Iris pigment epithelial cell (primary cell): ENCODE measurements at places on chromosomes 16 and 17.

DNA sequence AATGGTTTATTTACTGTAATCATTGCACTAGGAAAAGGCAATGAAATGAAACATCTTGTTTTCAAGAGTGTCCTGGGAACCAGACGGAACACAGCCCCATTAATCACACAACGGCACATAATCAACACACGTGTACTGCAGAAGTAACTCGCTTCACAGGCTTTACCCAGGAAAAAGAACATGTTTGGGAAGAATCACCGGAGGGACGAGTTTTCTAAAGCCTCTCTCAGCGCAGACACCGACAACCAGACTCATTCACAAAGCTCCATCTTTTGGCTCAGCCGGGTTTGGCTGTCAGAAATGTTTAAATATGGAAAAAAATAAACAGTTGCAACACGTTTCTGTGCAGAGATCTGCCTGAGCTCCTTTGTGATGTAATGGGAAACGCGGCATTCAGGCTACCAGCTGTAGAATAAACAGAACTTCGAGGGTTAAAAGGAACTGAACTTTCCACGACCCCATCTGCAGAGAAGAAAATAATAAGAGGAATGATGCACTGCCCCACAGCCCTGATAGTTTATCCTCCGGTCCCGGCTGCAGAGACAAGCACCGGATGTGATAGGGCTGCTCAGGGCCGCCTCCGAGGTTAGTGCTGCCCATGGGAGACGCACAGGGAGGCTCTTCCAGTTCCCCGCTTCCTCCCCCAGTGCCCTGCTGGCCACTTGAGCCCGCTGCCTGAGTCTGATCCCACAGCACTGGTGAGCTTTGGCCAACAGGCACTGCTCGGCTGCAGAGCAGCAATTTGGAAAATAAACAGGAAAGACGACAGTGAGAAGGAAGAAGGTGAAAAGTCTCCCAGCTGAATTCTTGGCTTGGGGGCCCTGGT, 119.8 kb downstream of the HIC1 start:
- DNase-seq: peak; percentile 99

DNA sequence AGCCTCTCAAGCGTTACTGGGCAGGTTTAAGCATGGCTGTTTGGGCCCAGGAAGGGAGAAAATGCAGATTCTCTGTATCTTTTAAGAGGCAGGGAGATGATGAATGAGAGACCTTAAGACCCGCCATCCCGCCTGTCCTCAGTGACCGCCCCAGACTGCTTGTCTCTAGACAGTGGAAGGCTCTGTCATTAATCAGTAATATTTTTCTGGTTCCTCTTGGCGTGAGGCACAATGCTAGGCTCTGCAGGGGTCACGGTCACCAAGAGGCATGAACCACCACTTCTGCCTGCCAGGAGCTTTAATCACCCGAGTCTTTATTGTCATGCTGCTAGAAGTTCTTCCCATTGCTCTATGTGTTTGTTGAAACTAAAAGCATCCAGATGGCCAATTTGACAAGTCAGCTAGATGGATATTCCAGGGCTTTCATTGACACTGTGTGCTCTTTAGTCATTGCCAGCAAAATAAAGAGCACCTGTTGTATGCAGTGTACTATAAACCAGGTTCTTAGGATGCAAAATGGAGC, 3.2 kb downstream of the SLC6A2 start:
- DNase-seq: no peak

- DNase-seq: peak; percentile 79
These were observed 32.6 kb downstream of the CTCF start for GRCh38 chr16:67594956-67595355.

DNA sequence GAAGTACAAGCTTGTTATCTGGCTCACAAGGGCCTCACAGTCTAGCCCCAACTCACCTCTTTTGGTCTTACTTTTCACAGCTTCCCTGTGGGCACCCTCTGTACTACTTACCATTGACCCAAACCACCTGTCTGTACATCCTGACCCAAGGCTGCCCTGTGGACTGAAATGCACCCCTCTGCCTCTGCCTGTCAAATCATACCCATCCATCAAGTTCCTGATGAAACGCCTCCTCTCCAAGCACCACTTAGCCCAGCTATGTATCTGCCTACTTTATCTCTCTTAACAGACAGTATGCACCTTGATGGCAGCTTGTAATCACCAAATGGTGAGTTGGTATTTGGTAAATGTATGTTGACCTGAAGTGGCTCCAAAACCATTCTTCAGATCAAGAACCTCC, 7.5 kb upstream of the MAP3K14 start:
- DNase-seq: no peak

- no peak for DNase-seq
These were observed 6.1 kb upstream of the TBX2 start for GRCh38 chr17:61393550-61393903.

GRCh38 chr17:58666858-58667267, 25.0 kb downstream of the TEX14 start:
- DNase-seq: peak; percentile 43
